HepG2 (cell line): ENCODE measurements at places on chromosomes 2 and 18. TPM values are rescaled to one million over a fixed set of nuclear protein-coding genes. Genes with fewer than 3 reads are reported as not detected.
A peak's percentile ranks its signal among the peaks of the same experiment; 100 is the strongest.

Gene MPHOSPH10
- total RNA-seq, result 137 and 201 TPM in 2 replicates

Gene TCF7L1
- total RNA-seq, result 0.04 and 0.08 TPM in 2 replicates

Gene CTAGE1
- 0.02 TPM in 1 of 2 replicates, not detected in the other for total RNA-seq

- DNase-seq, result no peak
Observed at GRCh38 chr2:203498161-203498560, 36.9 kb downstream of the RAPH1 start.

GRCh38 chr18:48765053-48765452 is 185.7 kb downstream of the SMAD7 start:
- no peak for DNase-seq

DNA sequence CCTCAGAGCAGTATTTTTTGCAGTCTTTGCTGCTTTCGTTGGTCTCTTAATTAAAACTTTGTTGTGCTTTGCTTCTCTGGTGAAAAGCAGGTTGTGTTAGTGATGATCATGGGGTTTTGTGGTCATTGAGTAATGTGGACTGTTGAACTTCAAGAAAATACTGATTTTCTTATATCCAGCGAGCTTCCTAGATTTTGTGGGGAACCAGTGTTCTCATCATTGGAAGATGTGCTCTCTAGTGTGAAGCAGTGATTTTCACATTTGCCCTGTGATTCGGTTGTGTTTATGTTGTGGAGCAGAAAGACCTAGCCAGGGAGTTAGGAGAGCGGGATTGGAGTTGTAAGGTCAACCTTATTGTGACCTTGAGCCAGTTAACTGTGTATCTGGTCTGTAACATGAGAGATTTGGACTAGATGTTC is 12.4 kb downstream of the ASAP2 start:
- no peak for DNase-seq

DNA sequence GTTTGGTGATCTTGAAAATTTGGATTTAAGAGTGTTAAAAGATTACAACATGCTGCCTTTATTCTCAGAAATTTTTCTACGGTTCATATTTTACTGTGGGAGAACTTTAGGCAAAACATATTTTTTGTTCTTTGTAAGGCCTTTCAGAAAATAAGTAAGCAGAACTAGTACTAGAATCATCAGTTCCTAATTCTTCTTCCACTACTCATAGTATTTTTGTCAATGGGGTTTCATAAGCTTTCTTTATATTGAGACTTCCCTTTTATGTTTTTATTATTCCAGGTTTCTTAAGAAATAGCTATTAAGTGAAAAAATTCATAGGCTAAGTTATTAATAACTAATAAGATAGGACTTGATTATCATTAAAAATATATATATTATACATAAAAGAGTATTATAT is 12.4 kb downstream of the UGGT1 start:
- no peak for DNase-seq

GRCh38 chr2:133262893-133263292 is 305.4 kb downstream of the NCKAP5 start:
- no peak for DNase-seq

- DNase-seq, result no peak
Observed at GRCh38 chr2:134401081-134401497, 147.2 kb downstream of the MGAT5 start.

GRCh38 chr2:232870018-232870765 is at the start of gene SNORC:
Gene SNORC (plus strand): TSS chr2:232870264. CDS start chr2:232870342, 78 bp downstream.
- peak; percentile 48 for DNase-seq
